SHP77 treated with DMSO at 0.1 percent for 48 hours (cell line): ENCODE measurements at places on chromosomes 6 and 20.

DNA sequence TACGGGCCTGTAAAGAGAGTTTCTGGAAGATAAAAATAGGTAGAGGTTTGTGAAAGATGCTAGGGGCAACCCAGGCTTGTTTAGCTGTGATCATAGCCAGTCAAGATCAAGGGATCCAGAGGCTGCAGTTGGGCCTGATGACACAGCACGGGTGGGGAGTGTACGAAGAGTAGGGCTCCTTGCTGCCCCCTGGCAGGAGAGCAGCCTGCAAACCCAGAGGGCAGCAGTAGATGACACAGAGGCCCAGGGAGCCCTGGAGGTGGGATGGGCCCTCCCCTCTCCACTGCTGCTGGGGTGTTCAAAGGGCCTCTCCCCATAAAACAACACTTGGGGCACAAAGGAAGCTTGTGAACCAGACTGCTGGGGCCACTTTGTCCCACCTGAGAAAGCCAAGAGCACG is 47.2 kb downstream of the VEGFA start:
- no peak for DNase-seq

GRCh38 chr6:36120539-36120938 is 9.8 kb upstream of the MAPK13 start:
- no peak for DNase-seq

DNA sequence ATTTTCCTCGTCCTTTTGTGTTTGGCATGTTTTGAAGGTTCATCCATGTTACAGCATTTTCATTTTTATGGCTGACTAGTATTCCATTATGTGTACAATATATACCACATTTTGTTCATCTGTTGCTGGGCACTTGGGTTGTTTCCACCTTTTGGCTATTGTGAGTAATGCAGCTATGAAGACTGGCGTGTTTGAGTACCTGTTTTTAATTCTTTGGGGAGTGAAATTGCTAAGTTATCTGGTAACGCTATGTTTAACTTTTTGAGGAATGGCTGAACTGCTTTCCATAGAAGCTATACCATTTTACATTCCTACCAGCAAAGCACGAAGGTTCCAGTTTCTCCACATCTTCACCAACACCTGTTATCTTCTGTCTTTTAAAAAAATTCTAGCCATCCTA is 37.0 kb upstream of the MYL9 start:
- no peak for DNase-seq

DNA sequence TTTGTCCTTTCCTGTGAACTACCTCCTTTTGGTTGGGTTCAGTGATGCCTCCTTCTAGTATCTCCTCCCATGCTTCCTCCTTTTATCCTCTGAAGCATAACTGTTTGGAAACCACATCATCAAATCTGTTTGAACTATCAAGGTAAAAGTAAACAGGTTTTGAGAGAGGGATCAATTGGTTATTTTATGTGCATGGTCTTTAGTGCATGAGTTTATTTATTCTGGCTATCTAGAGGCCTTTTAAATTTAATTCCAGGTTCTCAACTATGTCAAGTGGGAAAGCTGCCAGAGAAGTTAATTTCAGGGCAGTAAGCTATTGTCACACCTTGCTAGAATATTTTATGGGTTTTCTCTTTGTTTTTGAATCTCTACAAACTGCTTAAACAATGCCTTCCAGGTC is 54.1 kb downstream of the WASF1 start:
- DNase-seq, result no peak

GRCh38 chr6:29953001-29953441 is 10.7 kb downstream of the HLA-A start:
- no peak for DNase-seq

GRCh38 chr6:124661097-124661661 is 301.1 kb upstream of the RNF217 start:
- DNase-seq, result no peak

DNA sequence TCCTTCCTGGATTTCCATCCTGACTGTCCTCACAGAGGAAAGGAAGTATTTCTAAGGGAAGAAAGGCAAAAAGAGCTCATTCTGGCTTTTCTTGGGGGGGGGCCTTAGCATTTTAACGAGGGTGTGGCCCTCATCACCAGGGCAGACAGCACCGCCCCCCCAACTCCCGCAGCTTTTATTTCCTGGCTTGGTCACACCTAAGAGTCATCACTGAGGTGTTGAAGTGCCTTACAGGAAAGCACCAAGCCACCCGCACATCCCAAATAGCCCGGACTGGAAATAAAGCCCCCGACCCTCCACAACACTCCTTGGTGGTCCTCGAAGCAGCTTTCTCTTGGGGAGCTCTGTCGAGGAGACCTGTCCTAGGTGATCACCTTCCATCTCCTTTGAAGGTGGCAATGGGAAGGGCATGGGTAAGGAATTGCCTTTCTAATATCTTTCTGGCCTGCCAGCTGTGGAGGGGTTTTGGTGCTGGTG is 1.3 kb downstream of the PTK7 start:
- DNase-seq, result no peak

- no peak for DNase-seq
Measured at GRCh38 chr6:79465381-79465780, 71.8 kb downstream of the LCA5 start.
